ENCODE measurements at places on chromosomes 7 and 10.
A peak's percentile ranks its signal among the peaks of the same experiment; 100 is the strongest.

DNA sequence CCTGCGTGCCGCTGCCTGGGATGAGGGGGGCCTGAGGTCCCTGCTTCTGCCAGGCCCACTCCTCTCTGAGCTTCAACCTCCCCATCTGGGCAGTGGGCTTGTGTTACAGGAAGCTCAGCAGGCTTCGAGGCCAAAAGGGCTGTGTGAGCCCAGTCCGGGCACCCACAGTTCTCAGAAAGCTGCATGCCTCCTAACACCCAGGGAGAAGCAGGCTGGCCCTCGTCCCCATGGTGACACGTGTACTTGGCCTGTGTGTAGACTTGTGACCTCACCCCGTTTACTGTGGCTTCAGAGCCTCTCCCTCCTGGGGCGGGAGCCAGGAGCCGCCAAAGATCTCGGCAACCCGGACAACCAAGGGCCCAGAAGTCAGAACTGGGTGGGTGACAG is 2.2 kb upstream of the GRIFIN start:
- DNase-seq: no peak

GRCh38 chr7:93016681-93017381 is 100.9 kb downstream of the SAMD9 start:
- no peak for DNase-seq

DNA sequence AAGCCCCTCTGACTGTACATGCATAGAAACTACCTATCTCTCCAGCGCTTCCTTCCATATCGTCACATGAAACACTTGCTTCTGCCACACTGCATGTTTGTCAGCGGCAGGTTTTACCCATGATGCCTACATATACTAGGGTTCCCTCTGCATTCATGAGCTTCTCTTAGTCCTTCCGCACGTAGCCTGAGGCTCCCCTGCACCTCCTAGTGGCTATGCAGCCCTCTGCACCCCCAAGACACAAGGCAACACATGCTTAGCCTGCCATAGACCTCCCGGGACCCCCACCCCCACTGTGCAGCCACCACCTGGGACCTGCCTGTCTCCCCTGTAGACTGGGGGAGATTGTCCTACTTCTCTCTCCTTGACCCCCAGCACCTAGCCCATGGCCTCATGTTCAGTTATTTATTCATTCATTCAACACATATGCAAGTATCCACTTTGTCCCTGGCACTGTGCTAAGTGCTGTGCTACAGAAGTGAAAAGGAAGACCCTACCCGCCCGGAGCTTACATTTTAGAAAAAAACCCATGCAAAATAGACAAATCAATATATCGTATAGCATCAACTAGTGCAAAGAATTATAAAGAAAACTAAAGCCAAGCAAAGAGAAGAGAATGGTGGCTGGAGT is 23.5 kb downstream of the TMEM273 start:
- DNase-seq: no peak

- no peak for DNase-seq
These were observed 7.1 kb downstream of the RCC1L start for GRCh38 chr7:75066521-75066920.

DNA sequence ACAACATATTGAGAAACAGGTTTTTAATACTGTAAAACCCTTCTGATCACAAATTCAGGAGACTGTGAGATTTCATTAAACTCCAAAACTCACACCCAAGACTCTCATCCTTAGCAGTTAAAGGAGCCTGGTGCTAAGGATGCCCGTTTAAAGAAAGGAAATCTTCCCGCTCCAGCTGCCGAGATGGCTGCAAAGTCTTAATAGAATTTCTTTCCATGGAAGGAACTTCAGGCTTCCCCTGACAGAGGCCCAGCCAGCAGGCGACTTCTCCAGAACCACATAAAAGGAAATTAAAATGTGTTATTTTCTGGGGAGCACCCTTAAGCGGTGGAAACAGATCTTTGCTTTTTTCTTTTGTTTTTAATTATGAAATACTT is 104.7 kb upstream of the CHST15 start:
- no peak for DNase-seq

- no peak for DNase-seq
These were observed 37.6 kb downstream of the ARHGAP21 start for GRCh38 chr10:24685958-24686540.

- no peak for DNase-seq
These were observed 23.9 kb downstream of the NCAPG2 start for GRCh38 chr7:158680754-158681153.

- no peak for DNase-seq
These were observed 59.6 kb upstream of the PITRM1 start for GRCh38 chr10:3231951-3232730.

DNA sequence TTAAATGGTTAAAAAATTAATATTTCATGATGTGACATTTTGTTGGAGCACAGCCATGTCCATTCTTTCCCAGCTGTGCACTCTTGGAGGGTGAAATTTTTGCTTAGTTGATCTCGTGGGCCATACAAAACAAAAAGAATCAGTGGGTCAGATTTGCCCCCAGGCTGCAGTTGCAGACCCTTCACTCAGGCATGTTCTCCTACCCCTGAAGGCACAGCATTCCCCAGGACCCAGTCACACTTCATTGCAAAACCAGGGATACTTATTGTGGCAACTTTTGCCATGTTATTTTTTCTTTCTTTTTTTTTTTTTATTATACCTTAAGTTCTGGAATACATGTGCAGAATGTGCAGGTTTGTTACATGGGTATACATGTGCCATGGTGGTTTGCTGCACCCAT is 6.0 kb downstream of the TAS2R40 start:
- DNase-seq: no peak

DNA sequence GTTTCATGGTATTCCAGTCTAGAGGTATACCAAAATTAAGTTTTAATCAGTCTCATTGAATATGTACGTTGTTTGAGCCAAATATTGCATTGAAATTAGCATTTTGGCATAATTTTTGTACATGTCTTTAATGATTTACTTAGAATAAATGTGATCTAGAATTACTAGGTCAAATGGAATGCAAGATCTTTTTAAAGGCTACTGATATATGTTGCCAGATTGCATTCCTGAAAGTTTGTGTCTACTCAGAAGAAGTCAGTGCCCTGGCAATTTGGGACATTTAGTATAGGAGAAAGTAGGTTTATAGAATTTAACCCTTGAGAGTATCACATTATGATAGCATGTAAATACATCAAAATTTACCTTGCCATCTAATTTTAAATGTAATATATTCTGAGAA is 32.4 kb downstream of the KMT2E start:
- DNase-seq: no peak

DNA sequence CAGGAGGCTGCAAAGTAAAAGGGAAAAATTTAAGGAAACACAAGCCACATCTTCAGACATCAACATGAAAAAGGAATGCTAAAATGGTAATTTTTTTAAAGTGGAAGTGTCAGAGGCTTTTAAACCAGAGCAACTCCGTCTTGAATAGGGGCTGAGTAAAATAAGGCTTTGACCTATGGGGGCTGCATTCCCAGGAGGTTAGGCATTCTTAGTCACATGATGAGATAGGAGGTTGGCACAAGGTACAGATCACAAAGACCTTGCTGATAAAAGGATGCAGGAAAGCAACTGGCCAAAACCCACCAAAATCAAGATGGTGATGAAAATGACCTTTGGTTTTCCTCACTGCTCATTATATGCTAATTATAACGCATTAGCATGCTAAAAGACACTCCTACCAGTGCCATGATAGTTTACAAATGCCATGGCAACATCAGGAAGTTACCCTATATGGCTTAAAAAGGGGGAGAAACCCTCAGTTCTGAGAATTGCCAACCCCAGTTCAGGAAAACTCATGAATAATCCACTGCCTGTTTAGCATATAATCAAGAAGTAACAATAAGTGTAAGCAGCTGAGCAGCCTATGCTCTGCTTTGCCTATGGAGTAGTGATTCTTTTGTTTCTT is 128.3 kb downstream of the SKAP2 start:
- no peak for DNase-seq

DNA sequence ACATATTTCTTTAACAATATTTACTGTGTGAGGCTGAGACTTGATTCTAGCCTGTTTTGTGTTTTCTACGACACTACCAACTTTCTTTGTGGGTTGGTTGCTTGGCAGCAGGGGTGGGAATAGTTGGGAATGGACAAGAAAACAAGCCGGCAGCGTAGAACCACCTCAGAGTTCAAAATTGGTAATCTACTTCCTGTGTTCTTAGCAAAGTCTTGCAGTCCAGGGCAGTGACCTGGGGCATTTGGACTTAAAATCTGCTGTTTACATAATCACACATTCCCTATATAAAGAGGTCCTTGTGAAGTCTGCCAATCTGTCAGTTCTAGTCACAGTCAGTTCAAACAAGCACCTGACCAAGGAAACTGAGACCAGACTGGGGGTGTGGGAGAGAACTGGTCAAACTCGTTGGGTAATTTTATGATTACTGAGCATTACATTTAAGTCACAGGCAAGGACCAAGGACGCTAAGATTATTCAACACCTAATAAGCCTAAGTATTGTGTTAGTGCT is 167.9 kb downstream of the CPEB3 start:
- no peak for DNase-seq

DNA sequence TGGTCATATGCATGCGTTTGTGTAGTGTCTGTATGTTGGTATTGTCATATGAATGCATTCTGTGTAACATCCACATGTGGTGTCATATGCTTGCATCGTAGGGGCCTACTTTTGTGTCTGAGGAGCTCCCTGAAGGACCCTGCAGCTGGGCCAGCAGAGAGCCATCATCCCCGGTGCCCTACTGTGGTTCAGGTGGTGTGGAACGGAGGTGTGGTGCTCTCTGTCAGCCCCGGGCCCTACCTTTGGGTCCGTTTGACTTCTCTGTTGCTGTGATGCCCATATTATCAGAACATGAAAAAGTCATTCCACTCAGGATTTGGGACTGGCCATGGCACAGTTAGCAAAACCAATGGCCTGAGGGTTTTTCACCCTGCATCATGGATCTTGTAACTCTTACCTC is 217.9 kb downstream of the ADARB2 start:
- no peak for DNase-seq

DNA sequence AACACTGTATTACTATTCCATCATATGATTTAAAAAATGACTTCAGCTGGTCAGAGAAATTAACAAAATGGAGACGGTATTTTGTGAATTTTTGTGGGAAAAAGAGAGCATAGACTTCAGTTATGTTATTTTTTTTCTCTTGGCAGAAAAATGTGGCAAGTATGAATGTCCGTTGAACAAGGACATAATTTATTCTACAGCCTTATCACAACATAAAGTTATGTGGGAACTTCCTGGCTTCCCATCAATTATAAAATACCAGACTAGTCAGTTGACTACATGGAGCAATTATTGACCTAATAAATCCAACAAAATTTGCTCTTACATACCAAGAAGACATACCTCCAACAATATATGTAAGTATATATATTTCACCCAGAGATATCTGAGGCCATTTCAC is 88.6 kb upstream of the PPP1R3A start:
- no peak for DNase-seq

DNA sequence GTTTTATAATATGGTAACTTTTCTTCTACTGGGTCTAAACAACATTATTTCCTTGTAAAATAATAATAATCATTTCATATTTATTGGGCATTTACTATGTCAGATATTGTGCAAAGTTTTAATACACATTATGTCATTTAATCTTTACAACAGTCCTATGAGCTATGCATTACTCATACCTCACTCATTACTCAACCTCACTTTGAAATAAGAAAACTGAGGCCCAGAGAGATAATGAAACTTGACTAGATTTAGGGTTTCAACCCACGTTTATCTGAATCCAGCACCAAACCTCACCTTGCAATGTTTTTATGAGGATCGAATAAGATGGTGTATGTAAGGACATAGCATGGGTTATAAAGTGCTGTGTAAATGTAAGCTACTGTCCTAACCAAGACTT is 153.2 kb upstream of the SLC13A1 start:
- no peak for DNase-seq

- no peak for DNase-seq
These were observed 5.4 kb upstream of the PFKFB3 start for GRCh38 chr10:6197321-6197720.

DNA sequence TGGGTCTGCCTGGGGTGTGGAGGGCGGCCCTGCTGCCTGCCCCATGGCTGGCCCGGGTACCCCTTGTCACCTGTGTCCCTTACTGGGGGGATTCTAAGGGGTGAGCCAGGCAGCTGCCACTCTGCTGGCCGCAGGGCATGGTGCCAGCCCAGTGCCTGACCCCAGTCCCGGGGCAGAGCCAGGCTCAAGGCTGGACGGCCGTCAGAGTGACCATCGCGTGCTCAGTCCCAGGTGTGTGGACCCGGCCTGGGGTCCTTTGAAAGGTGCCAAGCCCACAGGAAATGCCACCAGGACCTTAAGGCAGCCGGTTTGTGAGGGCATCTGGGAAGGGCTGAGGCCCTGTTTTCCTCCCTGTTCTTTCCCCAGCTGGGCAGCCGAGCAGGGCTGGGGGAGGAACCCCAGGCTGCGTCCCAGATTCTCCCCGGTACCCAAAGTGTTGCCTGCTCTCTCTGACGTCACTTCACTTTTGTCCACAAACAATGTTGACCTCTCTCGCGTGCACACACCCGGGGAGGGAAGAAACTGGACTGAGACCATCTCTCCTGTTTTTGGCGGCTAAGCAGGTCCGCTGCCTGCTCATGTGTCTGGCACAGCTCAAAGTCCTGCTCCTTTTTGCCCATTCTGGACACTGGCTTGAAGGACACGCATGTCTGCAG is 37.6 kb downstream of the PAPOLB start:
- DNase-seq: no peak

DNA sequence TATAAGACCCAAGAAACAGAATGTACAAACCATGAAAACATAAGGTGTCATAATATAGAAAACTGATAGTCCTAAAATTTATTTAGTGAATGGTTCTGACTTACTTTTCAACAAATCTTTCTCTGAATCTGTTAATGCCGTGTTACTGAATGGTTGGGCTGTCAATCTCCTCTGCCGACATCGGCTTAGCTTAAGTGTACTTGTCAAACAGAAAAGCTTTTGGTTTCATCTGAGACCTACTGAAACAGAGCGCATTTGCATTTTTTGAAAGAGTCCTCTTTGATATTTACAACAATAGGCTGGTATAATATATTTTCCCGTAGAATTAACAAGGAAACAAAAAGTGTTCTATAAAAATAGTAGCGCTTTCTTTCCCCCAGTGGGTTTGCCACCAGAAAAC is 120.9 kb upstream of the ZNF804B start:
- no peak for DNase-seq

GRCh38 chr7:139602143-139602722 is 78.7 kb downstream of the CLEC2L start:
- peak; percentile 55 for DNase-seq

DNA sequence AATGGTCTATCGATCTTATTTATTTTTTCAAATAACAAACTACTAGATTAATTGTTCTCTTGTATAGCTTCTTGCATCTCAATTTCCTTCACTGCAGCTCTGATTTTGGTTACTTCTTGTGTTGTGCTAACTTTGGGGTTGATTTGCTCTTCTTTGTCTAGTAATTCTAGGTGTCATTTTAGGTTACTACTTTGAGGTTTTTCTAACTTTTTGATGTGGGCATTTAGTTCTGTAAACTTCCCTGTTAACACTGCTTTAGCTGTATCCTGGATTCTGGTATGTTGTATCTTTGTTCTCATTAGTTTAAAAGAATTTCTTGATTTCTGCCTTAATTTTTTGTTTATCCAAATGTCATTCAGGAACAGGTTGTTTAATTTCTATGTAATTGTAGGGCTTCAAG is 1188.0 kb downstream of the DNAJB9 start:
- no peak for DNase-seq

- DNase-seq: no peak
These were observed 12.2 kb upstream of the FFAR4 start for GRCh38 chr10:93554316-93554663.

All from NCI-H1694 treated with DMSO at 0.1 percent for 48 hours (cell line).